ENCODE measurements at places on chromosomes 16 and 17.

- DNase-seq, result no peak
Observed at GRCh38 chr17:69239611-69240600, 11.3 kb upstream of the ABCA10 start.

DNA sequence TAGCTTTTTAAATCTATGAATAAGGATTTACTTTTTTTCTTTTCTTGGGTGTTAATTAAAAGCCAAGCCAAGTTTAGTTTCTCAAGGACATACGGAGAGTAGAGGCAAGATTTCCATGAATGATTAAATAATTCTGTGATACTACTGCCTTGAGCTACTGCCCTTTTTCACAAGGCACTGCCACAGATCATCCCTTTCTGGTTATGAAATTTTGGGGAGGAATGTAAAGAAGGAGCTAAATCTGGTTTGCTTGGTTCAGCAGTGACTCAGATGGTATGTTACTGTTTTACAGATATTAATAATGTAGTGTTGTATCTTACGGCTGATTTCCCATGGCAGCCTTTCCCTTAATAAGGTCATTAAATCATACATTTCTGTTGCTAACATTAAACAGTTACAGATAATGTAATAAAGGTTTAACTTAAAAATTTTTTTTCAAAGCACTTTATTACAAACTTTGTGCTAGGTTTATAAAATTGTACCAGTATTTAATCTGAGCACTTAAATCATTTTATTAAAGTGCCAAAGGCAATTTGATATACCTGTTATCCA is 2.6 kb downstream of the WSB1 start:
- DNase-seq, result no peak

GRCh38 chr17:72118335-72119076 is 2.3 kb upstream of the SOX9 start:
- DNase-seq, result no peak

GRCh38 chr17:69454051-69454450 is 39.6 kb downstream of the MAP2K6 start:
- no peak for DNase-seq

DNA sequence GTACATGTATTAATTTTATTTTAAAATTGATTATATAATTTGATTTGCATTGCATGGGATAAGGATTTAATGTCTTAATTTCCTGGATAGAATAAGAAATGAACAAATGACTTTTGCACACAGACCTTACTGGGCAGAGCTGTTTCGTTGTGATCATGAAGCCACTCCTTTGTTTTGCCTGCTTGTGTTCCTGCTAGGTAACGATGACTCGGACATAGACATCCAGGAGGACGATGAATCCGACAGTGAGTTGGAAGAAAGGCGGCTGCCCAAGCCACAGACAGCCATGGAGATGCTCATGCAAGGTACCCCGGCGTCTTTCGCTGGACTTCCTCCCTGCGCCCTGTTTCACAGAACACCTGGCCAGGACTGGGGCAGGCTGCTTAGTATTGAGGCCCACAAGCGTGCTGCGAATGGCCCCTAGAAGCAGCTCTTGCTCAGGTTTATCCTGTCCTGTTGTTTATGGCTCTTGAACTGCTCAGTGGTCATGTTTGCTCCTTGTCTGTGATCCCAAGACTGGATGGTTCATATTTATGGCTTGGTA is 29.6 kb downstream of the CLUAP1 start:
- DNase-seq, result no peak

- DNase-seq, result no peak
Observed at GRCh38 chr17:4744999-4745969, 5.6 kb upstream of the CXCL16 start.

DNA sequence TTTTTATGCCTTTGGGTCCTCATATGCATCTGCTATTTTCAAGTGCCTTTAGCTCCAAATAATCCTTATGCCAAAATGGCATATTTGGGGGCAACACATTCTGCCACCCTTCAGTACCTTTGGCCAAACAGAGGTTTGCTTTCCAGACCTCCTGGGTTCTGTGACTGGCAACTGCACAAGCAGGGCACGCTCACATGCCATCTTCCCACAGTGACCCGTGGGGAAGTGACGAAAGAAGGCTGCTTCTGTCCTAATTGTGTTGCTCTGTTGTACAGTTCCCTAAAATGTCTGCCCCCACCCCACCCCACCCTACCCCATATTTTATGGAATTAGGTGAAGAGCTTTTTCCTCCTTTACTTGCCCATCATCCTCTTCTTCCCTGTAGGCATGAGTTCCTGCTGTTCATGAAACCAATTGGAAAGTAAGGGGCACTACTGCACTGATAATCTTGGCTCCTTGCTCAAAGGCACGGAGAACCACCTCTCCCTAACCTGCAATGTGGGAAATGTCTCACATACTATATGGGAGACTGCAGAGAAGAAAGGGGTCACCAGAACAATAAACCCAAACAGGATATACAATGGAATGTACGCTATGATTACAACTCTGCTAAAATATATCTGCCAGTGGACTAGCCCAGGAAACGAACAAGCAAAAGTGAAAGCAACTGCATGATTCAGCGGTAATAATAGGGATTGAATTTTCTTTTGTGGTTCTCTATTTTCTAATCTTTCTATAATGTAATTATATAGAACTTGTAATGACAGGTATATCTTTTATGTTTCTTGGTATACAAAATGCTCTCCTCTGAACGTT is 3.3 kb upstream of the SLFN12L start:
- peak; percentile 74 for DNase-seq

- DNase-seq, result no peak
Observed at GRCh38 chr16:35352431-35352830, 1893.0 kb downstream of the TP53TG3F start.

- no peak for DNase-seq
Observed at GRCh38 chr16:54373534-54374520, 87.2 kb upstream of the IRX3 start.

GRCh38 chr17:67891481-67892119 is 66.3 kb downstream of the BPTF start:
- DNase-seq, result no peak

GRCh38 chr16:81088836-81089235 is 7.4 kb downstream of the GCSH start:
- no peak for DNase-seq

DNA sequence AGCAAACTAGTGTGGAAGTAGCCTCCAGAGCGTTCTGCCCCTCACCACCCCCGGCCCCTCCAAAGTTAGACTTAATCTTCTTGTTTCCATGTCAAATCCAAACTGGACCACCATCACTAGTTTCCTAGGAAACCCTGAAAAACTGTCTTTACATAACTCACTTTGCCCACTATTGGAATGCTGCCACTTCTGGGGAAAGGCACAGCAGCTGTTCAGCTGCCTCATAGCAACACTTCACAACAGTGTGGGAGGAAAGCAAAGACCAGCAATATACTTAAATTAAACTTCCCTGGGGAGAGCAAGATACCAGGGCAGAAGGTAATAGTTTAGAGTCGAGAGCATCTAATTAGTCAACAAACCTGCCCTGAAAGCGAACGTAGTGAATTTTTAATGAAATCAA is 452.2 kb downstream of the KCNJ2 start:
- no peak for DNase-seq

GRCh38 chr16:4935241-4935855 is 1.6 kb downstream of the PPL start:
- peak; percentile 33 for DNase-seq

GRCh38 chr17:72219824-72220493 is 99.1 kb downstream of the SOX9 start:
- no peak for DNase-seq

GRCh38 chr17:76816590-76817135 is 51.5 kb upstream of the MGAT5B start:
- no peak for DNase-seq

- no peak for DNase-seq
Observed at GRCh38 chr17:80945736-80946135, 45.9 kb upstream of the CHMP6 start.

DNA sequence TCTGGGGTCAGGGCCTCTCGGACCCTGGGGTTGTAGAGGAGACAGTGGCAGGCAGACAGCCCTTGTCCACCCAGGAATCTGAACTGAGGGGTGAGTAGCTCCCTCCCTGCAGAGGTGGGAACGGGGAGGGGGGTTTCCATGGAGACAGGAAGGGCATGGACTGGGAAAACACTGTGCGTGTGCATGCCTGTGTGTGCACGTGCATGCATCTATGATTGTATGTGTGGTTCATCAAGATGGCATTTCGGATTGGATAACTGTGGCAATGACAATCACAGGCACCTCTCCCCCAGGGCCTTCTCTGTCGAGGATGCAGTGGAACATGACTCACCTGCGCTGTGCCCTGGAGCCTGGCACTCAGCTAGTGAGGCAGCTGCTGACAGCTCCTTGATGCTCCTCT is 6.1 kb upstream of the CD300C start:
- DNase-seq, result peak; percentile 25

DNA sequence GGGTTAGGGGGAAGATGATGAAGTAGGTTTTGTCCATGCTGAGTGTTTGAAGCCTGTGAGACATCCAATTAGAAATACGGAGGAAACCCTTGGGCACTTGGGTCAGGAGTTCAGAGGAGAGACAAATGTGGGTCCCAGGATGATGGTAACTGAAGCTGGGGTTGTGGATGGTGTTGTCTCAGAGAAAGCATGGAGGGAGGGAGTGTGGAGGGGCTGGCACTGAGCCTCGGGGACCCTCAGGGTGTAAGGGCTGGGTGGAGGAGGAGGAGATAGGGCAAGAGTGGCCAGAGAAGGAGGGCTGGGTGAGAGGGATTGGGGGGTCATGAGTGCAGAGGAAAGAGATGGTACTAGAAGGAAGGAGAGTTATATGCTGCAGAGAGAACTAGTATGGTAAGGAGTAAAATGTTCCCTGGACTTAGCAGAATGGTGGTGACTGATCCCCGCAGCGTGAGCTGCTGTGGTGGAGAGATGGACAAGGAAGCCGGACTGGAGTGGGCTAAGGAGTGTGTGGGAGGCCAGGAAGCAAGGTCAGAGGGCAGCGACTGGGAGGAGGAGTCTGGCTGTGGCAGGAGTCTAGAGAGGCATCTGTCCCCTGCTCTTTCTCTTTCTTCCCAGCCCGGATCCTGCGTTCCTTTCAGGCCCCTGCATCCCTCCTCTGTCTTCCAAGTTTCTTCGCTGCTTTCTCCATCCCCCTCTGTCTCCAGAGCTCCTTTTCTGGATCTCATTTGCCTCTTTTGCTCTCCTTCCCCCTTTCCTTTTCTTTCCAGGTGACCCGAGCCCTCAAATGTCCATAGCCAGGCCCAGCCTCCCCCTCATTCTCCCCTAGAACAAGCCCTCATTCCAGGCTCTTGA is 3.9 kb upstream of the COL1A1 start:
- DNase-seq, result no peak

DNA sequence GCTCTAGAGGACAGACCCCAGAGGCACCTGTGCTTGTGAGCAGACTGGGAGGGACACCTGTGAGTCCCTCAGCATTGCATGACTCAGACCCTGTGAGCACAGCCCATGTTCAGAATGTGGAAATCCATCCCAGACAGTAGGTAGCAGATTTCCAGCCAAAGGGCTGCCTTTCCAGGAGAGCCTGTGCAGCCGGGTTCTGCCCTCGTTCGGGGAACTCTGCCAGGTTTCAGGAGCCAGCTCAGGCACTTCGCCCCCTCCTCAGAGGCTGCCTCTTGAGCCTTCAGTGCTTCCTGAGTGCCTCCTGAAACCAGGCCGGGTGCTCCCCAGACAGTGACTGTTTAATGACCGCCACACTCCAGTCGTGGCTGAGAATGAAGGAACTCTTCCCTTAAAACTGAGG is 23.3 kb upstream of the SDR42E2 start:
- DNase-seq, result no peak

DNA sequence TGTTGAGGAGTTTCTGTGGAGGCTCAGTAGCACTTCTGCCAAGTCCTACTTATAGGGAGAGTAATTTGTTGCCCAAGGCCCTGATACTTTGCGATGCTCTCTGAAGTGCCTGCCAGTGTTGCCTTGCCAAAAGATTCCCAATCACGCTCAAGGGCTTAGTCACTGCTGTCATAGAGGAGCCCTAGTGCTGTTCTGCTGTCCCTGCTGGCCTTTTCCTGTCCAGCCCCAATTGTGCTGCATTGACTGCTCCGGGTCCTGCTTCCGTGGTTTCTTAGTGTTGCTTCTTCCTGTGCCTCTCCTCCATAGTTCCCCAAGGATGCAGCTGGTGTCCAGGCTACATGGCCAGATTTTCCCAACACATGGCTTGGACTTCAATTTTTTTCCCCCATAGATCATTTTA is 13.9 kb downstream of the NUP93 start:
- DNase-seq, result no peak

DNA sequence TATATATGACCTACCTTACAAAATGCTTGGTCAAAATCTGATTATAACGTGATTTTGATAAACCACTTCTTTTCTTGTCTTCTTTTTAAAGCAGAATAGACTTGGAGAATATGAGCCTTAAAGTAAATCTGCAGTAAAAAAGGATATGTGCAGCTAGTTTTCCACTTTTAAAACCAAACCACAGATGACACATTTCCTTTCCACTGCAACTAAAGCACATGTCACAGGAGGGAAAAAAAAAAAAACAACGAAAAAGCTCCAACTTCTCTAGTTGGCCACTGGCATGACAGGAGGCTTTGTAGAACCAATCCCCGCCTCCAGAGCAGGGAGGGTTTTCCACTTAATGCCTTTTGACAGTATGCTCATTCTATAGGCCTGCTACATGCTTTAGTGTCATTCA is at the start of gene EVI2A:
Gene EVI2A, minus strand, starts transcription at position 142 of the 400 bp plus-strand sequence. CDS start 2,609 bp downstream, outside the sequence.
- no peak for DNase-seq

GRCh38 chr16:87702325-87702811 is 63.4 kb downstream of the KLHDC4 start:
- no peak for DNase-seq

DNA sequence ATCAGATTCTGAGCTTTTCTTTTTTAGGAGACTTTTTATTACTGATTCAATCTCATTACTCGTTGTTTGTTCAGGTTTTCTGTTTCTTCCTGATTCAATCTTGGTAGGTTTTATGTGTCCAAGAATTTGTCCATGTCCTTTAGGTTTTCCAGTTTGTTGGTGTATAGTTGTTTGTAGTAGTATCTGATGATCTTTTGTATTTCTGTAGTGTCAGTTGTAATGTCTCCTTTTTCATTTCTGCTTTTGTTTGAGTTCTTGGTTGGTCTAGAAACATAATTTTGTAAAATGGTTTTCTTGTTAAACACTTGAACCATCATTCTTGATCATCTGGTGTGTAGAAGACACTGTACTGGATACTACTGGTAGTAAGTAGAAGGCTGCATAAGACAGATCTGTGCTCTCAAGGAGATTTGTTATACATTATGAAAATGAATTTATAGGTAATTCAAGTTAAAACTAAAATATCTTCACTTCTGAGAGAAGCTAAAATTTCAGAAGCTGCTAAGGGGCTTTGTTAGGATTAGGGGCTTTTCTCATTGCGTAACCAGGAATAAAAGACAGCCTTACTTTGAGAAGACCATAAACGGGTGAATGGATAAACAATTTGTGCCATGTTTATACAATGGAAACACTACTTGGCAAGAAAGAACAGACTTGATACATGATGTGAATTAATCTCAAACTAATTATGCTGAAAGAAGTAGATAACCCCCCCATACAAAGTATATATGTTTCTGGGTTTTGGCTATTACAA is 44.0 kb downstream of the NSRP1 start:
- DNase-seq, result no peak

GRCh38 chr17:35614810-35615209 is 27.7 kb downstream of the AP2B1 start:
- DNase-seq, result no peak

DNA sequence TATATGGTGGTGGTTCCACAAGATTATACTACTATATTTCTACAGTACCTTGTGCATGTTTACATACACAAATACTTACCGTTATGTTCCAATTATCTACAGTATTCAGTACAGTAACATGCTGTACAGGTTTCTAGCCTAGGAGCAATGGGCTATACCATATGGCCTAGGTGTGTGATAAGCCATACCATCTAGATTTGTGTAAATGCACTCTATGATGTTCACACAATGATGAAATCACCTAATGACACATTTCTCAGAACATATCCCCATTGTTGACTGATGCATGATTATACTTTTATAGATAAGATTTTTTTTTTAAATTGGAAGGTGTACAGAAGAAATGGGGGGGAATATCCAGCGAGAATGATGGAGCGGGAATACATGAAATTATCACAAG is 123.0 kb upstream of the TOB1 start:
- DNase-seq, result no peak
